ENCODE measurements at places on chromosomes 12 and 14.

DNA sequence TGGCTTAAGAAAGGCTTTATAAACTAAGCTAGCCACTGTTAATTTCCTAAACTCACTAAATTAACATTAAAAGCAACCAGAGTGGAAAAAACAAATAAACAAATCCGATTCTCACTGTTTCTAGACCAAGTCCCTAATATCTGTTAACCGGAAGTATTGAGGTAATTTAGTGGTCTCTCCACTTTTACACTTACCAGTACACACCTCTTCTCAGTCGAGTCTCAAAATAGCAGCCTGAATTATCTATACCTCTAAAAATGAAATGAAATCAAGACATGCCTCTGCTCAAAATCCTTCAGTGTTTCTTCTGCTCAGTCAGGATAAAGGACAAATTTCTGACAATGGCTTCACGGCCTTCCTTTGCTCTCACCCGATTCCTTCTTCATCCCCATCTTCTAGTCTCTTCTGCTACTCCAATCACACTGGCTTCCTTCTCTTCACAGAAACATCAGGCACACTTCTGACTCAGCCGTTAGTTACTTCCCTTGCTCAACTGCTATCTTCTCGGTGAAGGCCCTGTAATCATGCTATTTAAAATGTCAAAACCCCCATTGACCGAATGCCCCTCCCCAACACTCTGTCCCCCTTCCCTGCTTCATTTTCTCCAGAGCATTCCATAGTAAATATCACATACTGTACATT is 161.3 kb downstream of the KITLG start:
- DNase-seq: no peak

DNA sequence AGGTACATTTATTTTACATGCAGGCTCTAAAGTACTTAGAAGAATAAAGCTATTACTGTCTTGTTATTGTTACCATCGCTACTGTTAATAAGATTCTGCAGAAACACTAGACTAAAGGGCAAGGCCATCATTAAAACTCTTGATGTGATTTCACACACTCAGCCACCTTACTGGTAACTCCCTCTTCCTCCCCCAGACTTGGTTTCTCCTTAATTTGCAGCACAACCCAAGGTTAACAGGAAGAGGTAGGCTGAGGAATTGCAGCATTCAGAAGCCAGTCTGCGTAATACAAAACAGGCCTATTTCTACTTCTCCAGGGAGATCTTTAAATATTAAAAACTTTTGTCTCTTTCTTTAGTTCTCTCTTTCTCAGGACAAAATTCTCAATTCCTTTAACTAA is 210.3 kb downstream of the BTG1 start:
- no peak for DNase-seq

DNA sequence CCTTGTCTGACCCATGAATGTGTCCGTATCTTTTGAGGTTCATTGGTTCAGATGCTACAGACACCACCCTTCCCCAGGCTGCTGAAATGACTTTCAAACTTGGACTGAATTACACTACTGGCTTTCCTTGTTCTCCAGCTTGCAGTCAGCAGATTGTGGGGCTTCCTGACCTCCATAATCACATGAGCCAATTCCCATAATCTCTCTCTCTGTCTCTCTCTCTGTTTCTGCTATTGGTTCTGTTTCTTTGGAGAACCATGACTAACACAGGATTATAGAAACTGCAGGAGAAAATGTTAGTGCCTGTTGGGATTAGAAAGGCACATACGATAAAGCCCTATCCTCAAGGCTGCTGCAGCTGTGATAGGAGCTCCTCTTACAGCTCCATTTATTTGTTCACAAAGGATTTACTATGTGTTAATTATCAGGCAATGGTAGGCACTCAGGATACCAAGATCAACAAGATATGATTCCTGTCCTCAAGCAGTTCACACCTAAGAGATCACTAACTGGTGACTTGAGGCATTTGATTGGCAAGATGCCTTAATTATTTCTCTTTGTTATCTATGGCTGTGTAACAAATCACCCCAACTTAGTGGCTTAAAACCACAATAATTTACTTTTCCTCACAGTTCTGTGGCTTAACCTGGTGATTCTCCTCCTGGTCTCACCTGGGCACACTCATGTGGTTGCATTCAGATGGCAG is 10.2 kb upstream of the NYNRIN start:
- DNase-seq: no peak

GRCh38 chr14:101407328-101407727 is 154.0 kb upstream of the DIO3 start:
- DNase-seq: no peak

GRCh38 chr12:52165096-52165855 is 26.5 kb downstream of the KRT80 start:
- no peak for DNase-seq

All from activated CD8-positive, alpha-beta memory T cell treated with anti-CD3 and anti-CD28 coated beads for 48 hours (primary cell).